ENCODE measurements at places on chromosomes 4 and X.
A peak's percentile ranks its signal among the peaks of the same experiment; 100 is the strongest.

- DNase-seq: no peak
Observed at GRCh38 chr4:74361671-74362070, 3.3 kb upstream of the EREG start.

GRCh38 chr4:125728568-125728967 is 413.8 kb downstream of the FAT4 start:
- no peak for DNase-seq

GRCh38 chr4:127759893-127760292 is 22.2 kb upstream of the HSPA4L start:
- DNase-seq: no peak

GRCh38 chrX:154750301-154751202 is at the start of gene GAB3:
Gene GAB3 (minus strand): TSS chrX:154751077. CDS start chrX:154751025, 52 bp downstream.
- DNase-seq: peak; percentile 23

DNA sequence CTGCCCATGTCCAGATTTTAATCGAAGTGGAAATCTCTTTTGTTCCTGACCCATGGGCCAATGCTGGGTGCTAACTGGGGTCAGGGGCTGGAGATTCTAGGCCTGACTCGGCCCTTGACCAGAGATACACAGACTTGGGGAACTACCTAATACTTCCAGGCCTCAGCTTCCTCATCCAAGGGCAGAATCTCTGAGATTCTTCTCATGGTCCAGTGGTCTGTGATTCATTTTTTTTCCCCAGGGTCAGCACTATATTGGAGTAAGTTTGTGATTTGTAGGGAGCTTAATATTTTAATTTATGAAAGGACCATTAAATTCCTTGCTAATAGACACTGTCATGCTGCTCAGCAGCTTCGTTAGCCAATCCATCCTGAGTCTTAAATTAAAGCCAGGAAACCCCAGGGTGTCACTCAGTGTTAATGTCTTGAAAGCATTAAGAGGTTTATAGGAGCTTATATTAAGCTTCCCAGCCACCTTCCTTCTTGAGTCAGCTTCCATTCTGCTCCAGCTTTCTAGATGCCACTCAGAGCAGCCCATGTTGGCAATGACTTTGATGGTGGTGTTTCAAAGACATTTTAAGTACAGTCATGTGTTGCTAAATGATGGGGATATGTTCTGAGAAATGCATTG is 27.0 kb upstream of the PROM1 start:
- no peak for DNase-seq

DNA sequence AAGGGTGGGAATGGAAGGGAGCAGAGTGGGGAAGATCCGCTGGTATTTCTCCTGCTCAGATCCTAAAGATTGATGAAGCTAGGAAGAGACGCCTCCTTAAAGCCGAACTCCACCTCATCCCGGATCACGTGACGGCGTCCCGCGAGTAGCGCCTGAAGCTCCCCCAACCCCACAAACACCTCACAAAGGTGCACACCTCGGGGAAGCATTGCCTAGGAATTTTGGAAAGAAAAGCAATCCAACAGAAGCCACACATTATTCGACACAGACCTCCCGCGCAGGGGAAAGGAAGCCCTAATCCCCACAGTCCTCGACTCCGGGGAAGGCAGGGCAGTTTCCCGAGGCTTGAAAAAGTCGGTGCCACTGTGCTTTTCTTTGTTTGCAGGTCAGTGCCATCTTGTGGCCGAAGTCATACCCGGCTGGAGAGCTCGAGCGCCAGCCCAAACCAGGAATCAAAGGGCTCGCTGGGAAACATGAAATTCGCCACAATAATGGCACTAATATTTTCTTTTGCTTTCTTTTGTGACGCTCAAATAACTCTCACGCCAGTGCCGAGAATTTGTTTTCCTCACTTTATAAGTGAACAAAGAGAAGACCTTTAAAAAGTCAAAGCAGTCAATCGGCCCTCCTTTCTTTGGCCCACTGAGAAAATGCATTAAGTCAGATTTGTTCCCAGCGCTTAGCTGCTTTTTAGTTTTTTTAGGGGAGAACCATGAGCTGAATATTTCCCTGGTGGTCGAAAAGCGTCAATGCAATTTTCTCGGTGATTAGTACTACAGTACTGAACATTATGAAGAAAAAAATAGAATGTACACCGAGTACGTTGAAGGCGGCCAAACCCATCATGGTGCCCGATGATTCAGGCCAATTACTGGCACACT is at the start of gene NPY1R:
TSS of gene NPY1R (minus strand) at position 71 of the 881 bp plus-strand sequence. CDS start 6,042 bp downstream, outside the sequence.
- DNase-seq: peak; percentile 38

- peak; percentile 70 for DNase-seq
Observed at GRCh38 chrX:8820910-8821527, 19.8 kb upstream of the FAM9A start.

- DNase-seq: no peak
Observed at GRCh38 chrX:102849396-102849795, 87.7 kb upstream of the RAB40AL start.

DNA sequence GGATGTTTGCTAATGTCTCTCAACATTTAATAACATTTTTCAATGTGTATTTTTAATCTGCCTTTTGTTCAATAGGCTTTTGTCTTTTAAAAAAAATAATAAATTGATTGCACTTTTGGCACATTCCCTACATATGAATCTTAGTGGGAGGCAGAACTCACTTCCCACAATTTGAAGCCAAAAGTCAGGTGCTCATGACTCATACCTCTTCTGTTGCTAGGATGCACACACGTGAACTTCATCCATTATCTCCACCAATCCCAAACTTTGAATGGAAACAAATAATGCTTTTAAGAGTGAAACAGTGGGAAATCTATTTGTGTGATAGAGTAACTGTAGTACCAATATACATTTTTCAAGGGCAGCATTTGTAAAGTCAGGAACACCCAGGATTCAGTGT is 260.5 kb downstream of the IQCM start:
- no peak for DNase-seq
